ENCODE measurements at places on chromosomes 13 and 19.

DNA sequence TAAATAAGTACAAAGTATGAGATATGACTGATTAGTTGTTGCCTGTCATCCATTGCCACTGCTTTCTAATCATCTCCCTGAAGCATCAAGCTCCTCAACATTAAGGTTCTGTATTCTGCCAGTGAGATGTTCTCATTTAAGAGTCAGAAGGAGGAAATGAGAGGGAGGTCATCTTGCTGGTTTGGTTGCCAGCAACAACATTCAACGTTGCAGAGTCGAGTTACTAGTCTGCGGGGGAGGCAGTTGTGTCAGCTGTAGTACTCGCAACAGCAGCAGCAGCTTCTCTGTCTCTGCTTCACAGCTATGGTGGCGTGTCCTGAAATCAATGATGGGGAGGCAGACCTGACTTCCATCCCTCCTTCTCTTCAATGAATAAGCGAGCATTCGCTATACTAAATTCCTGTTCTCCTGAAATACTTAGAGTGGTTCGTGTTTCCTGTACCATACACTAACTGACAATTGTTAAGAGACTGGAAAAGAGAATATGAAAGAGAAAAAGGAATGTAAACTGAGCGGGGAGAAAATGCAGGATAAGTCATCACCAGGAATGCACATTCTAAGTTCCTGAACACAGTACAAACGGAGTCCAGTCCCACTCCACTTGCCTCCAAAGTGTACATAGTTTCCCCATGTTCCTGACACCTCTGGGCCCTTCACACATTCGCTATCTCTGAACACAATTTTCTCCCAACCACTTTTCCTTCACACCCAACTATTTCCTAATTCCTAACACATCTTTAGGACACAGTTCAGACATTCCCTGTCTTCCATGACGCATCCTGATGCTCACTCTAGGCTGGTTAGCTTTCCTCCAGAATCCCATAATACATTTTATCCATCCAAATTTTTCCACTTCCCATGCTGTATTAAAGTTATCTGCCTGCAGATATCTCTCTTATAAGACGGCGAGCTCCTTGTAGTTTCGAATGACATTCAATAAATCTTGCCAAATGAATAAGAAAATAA is 263.0 kb downstream of the KLF12 start:
- DNase-seq: no peak

DNA sequence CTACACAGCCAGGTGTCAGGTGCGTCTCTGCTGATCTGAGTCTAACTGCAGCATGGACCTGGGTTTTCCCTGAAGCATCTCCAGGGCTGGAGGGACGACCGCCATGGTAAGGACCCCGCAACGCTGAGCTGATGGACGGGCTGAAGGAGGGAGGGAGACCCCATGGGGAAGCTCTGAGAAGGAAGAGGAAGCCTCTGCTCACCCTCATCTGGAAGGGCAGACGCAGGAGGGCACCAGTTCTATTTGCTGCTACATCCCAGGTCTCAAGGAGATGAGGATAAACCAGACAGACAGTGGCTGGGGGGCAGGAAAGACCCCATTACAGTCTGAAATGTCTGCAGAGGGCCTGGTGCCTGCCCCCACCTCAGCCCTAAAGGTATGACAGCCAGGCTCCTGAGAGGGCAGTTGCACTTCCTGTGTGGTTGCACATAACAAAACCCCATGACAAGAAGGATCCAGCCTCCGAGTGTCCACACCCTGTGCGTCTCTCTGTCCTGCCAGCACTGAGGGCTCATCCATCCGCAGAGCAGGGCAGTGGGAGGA is at the start of gene LILRA2:
Gene LILRA2 (plus strand): TSS at position 461 of the 543 bp plus-strand sequence. CDS start 89 bp downstream, outside the sequence.
- no peak for DNase-seq

- no peak for DNase-seq
Observed at GRCh38 chr13:97889803-97890202, 63.7 kb upstream of the IPO5 start.

GRCh38 chr13:29439601-29440388 is 155.7 kb downstream of the SLC7A1 start:
- DNase-seq: no peak

DNA sequence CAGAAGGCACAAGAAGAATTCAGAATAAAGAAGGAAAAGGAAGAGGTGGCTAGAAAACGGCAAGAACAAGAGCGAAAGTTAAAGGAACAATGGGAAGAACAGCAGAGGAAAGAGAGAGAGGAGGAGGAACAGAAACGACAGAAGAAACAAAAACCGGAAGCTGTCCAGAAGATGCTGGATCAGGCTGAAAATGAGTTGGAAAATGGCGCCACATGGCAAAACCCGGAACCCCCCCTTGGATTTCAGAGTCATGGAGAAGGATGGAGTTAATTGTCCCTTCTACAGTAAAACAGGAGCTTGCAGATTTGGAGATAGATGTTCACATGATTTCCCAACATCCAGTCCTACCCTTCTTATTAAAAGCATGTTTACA is 6.7 kb downstream of the CD209 start:
- DNase-seq: no peak

- DNase-seq: no peak
Observed at GRCh38 chr13:113124211-113124970, 1.8 kb downstream of the F10 start.

- DNase-seq: peak; percentile 60
Observed at GRCh38 chr13:51814825-51815650, 11.1 kb upstream of the DHRS12 start.

GRCh38 chr13:66578305-66578704 is 651.8 kb downstream of the PCDH9 start:
- no peak for DNase-seq

GRCh38 chr19:13610039-13610691 is 103.9 kb upstream of the CACNA1A start:
- no peak for DNase-seq

Measured in activated T-cell treated with anti-CD3 and anti-CD28 coated beads for 1 hour (primary cell).